ENCODE measurements at places on chromosomes 3 and 15.

- no peak for DNase-seq
These were observed 911.6 kb downstream of the ROBO1 start for GRCh38 chr3:78856164-78856563.

- no peak for DNase-seq
These were observed 9.5 kb upstream of the RPLP1 start for GRCh38 chr15:69443032-69443611.

DNA sequence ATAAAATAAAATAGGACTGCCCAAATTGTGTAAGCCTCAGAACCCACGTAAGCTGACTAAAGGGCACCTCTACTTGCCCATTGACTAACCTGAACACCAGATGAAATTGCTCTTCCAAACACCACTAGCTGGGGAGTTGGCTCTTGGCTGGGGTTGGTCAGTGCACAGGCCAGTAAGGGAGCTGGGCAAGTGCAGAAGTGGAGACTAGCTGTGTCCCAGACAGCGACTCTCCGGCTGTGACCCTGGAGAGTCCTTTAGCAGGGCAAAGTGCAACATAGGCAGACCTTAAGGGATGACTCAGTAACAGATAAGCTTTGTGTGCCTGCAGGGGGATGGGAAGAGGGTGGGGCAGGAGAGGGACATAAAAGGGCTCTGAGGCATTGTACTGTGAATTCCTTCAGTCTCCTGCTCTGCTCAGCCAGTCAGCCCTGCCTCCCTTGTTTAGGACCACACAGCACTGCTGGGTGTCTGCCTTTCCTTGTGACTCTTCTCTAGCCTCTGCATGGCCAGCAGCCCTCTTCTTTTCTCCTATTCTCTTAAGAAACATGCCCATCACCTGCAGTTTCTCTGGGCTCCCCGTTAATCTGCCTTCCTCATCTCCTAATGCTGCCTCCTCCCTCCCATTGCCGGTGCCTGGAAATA lies 13.2 kb downstream of the NR1I2 start:
- DNase-seq, result no peak

DNA sequence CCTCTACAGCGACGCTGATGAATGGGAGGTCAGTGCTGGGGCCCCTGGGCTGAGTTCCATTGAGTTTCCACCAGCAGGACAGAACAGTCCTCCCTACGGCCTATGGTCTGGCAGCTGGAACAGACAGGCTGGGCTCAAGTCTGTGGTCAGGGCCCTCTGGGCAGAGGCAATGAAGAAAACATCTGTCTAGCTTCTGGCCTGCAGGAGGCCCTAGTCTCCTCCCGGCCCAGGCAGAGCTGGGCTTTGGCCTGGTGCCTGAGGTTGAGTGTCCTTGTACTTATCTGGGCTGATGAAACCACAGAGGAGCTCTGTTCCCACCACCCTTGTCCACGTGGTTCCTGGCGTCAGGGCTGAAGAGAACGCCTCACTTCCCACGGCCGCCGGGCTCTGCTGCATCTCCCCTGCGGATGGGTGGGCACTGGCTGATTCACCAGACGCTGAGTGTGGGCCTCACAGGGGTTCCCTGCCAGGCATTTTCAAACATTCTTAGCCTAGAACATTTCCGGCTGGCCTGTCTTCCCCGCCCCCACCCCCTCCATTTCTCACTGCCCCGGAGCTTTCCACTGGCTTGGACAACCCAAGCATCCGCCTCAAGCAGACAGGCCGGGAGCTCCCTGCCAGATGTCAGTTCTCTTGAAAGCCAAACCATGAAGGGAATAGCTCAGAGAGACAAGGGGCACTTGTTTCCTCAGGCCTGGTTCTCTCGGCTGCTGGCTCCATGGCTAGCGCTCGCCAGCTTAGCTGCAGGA lies 20.3 kb downstream of the PPCDC start:
- DNase-seq, result no peak

DNA sequence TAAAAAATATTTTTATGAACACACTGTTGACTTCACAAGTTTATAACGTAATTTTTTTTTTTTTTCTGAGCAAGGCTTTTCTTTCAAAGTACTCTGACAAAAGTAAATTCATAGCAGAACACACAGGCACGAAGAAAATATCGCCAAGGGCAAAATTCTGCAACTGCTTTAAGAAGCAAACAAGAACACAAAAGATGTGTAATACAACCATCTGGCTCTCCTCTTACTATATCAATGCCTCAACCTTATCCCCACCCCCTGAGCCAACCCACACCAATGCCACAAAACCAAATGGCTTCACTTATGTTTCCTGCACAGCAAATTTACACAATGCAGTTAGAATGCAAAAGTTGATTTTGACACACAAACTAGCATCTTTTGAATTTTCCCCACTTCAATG lies 274.2 kb downstream of the FOXP1 start:
- no peak for DNase-seq

DNA sequence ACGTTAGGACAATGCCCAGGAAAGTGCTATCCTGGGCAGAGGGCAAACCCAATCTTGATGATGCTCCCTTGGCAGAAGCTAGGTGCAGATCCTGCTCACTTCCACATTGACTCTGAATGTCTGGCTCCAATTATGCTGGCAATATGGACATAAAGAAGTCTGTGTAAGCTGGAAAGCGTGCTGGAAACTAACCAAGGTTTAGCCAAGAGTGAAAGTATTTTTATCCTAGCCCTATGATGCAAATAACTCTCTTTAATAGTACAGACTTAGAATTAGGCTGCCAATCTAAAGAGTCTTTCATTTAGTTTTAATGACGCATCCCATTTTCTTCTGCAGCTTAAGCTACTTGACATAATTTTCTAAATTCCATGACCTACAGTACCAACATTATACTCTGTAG lies 571.8 kb downstream of the TUSC7 start:
- DNase-seq, result no peak

DNA sequence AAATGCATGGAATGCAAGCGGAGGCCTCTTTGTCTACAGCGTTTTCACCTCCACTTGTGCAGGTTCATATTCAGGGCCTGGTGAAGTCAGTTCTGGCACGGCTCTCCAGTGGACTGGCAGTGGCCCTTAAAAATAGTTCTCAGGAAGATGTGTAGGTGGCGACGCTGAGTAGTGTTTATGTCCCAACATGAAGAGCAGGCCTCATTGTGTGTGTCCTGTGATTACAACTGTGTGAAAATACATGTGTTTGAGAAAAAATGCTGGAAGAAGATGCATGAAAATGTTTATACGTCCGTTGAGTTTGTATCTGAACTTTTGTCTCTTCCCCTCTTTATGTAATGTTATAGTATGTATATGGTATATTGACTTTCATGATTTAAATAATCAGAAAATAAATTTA lies 7.2 kb downstream of the LIPC start:
- no peak for DNase-seq

DNA sequence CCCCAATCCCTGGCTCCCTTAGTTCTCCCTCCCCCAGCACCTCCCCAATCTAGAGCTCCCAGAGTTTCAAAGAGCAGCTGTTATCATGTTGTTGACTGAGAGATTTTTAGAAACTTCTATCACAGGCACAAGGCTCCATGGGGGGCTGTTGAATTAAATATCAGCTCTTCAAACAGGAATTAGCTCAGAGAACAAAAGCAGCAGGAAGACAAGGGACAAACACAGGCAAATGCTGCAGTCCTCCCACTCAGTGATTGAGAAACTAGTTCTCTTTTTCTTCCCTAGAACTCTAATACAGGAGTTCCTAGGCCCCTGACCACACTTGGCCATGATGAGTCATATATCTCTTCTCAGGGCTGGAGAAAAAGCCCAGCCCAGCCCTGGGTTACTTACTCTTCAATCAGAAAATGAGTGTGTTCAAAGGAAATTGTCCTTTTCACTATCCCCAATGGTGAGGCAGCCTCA lies 262.1 kb downstream of the IGSF11 start:
- DNase-seq, result no peak

DNA sequence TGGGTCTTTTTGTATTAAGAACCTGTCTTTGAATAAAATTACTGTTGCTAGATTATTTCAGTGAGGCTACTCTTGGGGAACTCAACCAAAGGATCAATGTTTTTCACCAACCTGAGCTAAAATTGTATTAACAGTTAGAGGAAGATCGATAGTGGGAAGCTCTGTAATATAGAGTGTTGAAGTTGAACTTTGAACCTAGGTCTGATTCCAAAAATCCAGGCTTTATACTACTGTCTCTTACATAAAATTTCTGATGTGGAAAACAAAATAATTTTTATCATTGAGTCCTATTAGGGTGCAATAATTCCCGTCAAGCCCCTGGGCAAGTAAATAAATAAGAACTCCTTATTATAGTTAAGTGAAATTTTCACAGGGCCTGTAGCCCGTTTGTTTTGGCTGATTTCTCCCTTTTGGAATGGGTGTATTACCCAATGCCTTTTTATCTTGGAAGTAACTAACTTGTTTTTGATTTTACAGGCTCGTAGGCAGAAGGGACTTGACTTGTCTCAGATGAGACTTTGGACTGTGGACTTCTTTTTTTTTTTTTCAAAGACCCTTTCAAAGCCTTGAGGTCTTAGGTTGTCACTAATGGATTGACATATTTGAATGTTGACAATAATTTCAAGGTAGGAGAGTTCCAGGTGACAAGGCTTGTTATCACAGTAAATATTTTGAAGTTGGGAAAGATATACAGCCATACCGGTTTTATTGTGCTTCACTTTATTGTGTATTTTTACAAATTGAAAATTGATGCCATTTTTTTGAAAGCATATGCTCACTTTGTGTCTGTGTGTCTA lies 276.1 kb downstream of the NFKBIZ start:
- DNase-seq, result no peak

DNA sequence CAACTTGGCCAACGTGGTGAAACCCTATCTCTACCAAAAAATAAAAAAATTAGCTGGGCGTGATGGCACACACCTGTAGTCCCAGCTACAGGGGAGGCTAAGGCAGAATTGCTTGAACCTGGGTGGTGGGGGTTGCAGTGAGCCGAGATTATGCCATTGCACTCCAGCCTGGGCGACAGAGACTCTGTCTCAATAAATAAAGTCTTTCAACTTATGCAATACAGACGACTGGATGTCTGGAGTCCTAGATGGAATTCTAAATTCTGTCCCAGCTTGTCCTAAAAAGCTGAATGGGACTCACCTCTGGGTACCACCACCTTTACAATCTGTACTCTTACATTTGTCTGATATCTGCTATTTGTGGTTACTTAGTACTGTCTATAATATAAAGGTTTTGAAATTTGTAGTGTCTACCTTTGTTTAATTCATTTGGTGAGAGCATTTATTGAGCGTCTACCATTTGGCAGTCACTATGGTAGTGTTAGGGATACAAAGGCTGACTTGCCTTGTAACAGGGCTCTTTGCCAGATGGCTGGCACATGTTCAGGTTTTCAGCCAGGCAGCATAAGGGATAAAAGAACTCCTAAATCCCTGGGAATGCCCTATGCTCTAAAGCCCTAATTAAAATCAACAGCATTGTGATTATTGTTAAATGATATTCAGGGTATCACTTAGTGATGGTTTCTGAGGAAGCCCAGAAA lies 7.2 kb upstream of the ZNF609 start:
- DNase-seq, result no peak

DNA sequence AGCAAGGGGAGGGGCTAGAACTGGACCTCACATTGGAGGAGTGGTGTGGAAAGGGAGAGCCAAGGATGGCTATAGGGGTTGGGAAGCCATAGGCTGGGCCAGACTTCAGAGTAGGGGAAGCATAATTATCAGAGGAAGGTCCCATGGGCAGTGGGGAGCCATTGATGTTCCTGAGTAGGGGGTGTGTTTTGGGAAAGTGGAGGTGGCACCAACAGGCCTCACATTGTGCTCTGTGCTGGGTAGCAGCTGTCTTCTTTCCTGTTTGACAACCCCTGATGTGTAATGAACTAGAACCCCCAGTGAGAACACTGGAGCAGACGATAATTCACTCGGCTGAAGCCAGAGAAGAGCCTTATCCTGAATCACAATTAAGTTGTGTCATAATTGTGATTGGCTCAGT lies 41.2 kb downstream of the SLC6A11 start:
- DNase-seq, result no peak

GRCh38 chr3:39203860-39204259 lies 11.5 kb upstream of the XIRP1 start:
- no peak for DNase-seq

- DNase-seq, result no peak
These were observed 119.2 kb upstream of the THBS1 start for GRCh38 chr15:39461536-39462130.

DNA sequence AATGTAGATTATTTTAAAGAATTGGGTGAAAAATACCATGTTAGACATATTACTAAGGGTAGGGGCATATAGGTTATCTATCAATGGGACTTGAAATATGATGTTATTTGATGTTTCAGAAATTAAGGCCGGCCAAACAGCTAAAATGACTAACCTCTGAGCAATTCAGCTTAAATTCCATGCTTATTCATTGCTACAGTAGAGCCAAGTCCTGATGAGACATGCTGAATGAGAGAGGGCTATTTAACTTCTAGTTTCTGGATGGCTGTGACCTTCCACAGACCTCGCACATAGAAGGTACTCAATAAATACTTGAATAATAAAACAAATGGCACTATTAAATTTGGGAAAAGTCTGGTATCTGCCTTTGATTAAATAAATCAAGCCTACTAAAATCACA lies 175.6 kb upstream of the WNT5A start:
- DNase-seq, result no peak

GRCh38 chr3:8554696-8555095 lies 53.1 kb downstream of the LMCD1 start:
- DNase-seq, result no peak

DNA sequence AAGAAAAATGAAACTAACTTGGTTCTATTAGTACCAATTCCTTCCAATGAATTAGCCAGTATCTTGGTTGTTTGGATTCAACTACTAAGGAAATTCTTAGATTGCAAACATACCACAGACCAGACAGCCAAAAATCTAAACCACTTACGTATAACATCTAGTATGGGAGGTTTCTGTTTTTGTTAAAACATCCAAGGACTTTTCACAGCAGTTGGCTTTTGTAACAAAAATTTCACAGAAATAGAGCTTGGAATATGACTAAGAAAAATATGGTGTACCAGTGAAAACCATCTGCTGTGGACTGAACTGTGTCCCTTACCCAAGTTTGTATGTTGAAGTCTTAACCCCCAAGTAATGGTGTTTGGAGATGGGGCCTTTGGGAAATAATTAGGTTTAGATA lies 199.2 kb downstream of the OTOL1 start:
- no peak for DNase-seq

DNA sequence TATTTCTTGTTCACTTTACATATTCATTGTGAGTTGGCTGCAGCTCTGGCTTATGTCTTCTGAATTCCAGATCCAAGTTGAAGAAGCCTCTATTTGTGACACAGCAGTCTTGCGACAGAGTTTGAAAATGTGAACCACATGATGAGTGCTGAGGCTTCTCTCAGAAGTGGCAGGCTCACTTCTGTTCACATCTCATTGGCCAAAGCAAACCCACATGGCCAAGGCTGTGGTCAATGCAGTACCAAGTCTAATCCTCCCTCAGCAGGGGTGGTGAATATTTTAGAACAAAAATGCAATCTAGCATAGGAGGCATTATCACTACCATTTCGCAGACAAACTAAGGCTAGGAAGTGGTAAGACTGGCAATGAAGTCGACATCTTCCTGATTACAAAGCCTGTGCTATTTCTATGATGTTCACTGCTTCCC lies 45.2 kb downstream of the CDCP1 start:
- no peak for DNase-seq

Measured in activated effector memory CD4-positive, alpha-beta T cell treated with Interleukin-2 at 50 U/mL for 16 hours (primary cell).